ENCODE measurements at places on chromosomes 2 and 18. TPM values are rescaled to one million over a fixed set of nuclear protein-coding genes. Genes with fewer than 3 reads are reported as not detected.

Gene GAL3ST2
- total RNA-seq, result 70.2 TPM

Gene NEMP2
- 3.6 TPM for total RNA-seq

Gene HDLBP
- 625 TPM for total RNA-seq

Gene GLB1L
- 2.5 TPM for total RNA-seq

Gene HJURP
- 40.8 TPM for total RNA-seq

Gene NEB
- 0.89 TPM for total RNA-seq

Gene INPP5D
- 6.5 TPM for total RNA-seq

Gene IL36A
- not detected for total RNA-seq

Gene GPR45
- total RNA-seq, result not detected

Gene GPR35
- 64.4 TPM for total RNA-seq

Gene ALKAL2
- total RNA-seq, result 3.3 TPM

Gene KLHL30
- total RNA-seq, result 0.07 TPM

Gene RPS27A
- total RNA-seq, result 773 TPM

Gene ACTR3
- total RNA-seq, result 317 TPM

Gene DHRS9
- 102 TPM for total RNA-seq

Gene GALNT14
- 0.15 TPM for total RNA-seq

Gene EPAS1
- 140 TPM for total RNA-seq

Gene TMEM169
- total RNA-seq, result 0.21 TPM

Gene CCBE1
- 0.27 TPM for total RNA-seq

Gene DLX2
- total RNA-seq, result not detected

Gene MOGAT1
- total RNA-seq, result not detected

Gene FAM210A
- total RNA-seq, result 31.0 TPM

Data from colonic mucosa (tissue), 4 donors.